ENCODE measurements at places on chromosomes 4 and X. TPM values are rescaled to one million over a fixed set of nuclear protein-coding genes. Genes with fewer than 3 reads are reported as not detected.
A peak's percentile ranks its signal among the peaks of the same experiment; 100 is the strongest.

MAGEA12 gene
- not detected for total RNA-seq

GRCh38 chr4:65050786-65051185 lies 619.5 kb downstream of the EPHA5 start:
- H3K4me1 ChIP-seq, result no peaks in the 10 kb centered on the region
- H3K27ac ChIP-seq, result no peak overlapping the region
- H3K36me3 ChIP-seq, result no peaks in the 10 kb centered on the region
- DNase-seq, result no peak
- no peaks in the 10 kb centered on the region for H3K27me3 ChIP-seq

PNMA6F gene
- total RNA-seq, result not detected

NXF2B gene
- not detected for total RNA-seq

- DNase-seq, result no peak
- no peak overlapping the region for H3K27ac ChIP-seq
- peaks cover 16% of the 10 kb centered on the region for H3K27me3 ChIP-seq
- H3K4me1 ChIP-seq, result no peaks in the 10 kb centered on the region
- H3K36me3 ChIP-seq, result no peaks in the 10 kb centered on the region
Measured at GRCh38 chr4:95541889-95542607, 6.7 kb downstream of the UNC5C start.

L1CAM gene
- 0.57 TPM for total RNA-seq

GRCh38 chrX:150119323-150119722 lies 181.0 kb upstream of the EOLA2 start:
- no peak for DNase-seq
- H3K27ac ChIP-seq, result no peak overlapping the region
- H3K4me3 ChIP-seq, result no peak overlapping the region

DNA sequence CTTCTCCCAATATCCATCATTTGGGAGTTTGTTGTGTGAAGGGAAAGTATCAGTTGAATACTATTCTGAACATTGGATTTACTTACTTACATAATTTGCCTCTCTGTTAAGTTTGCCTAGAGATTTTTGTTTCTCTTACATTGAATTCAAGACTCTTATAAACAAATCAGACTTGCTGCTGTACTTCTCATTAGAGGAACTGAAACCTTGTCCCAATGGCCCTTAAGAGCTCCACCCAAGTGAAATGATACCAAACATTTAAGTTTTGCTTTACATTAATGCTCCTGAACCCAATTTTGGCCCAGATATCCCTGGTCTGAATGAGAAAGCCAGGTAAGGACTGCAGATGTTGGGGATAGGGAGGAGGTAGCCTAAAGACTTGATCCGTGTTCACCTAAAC lies 32.0 kb downstream of the HAND2 start:
- DNase-seq, result no peak
- H3K27ac ChIP-seq, result no peak overlapping the region
- H3K4me3 ChIP-seq, result no peak overlapping the region
- peaks cover 54% of the 10 kb centered on the region for H3K27me3 ChIP-seq
- H3K36me3 ChIP-seq, result peaks cover 11% of the 10 kb centered on the region

GRCh38 chr4:154367659-154368058 lies 123.9 kb downstream of the DCHS2 start:
- H3K4me1 ChIP-seq, result peaks cover 6% of the 10 kb centered on the region
- H3K27me3 ChIP-seq, result peaks cover 21% of the 10 kb centered on the region
- H3K27ac ChIP-seq, result no peak overlapping the region
- no peaks in the 10 kb centered on the region for H3K36me3 ChIP-seq
- H3K4me3 ChIP-seq, result no peak overlapping the region

GRCh38 chrX:10367406-10367805 lies 210.6 kb downstream of the CLCN4 start:
- H3K36me3 ChIP-seq, result no peaks in the 10 kb centered on the region
- no peaks in the 10 kb centered on the region for H3K27me3 ChIP-seq
- H3K4me1 ChIP-seq, result no peaks in the 10 kb centered on the region
- no peak overlapping the region for H3K27ac ChIP-seq

GRCh38 chr4:149549911-149550310 lies 265.7 kb downstream of the IQCM start:
- H3K36me3 ChIP-seq, result no peaks in the 10 kb centered on the region
- H3K27me3 ChIP-seq, result no peaks in the 10 kb centered on the region
- no peak overlapping the region for H3K4me3 ChIP-seq
- DNase-seq, result peak; percentile 5
- no peaks in the 10 kb centered on the region for H3K4me1 ChIP-seq

TCEAL5 gene
- total RNA-seq, result not detected

CNKSR2 gene
- 6.6 TPM for total RNA-seq

GRCh38 chrX:44874420-44875184 lies 1.6 kb downstream of the KDM6A start:
- H3K27ac ChIP-seq, result peak overlapping the region; percentile 98
- H3K27me3 ChIP-seq, result no peaks in the 10 kb centered on the region
- H3K36me3 ChIP-seq, result peaks cover 5% of the 10 kb centered on the region

- H3K27me3 ChIP-seq, result peaks cover 15% of the 10 kb centered on the region
- no peaks in the 10 kb centered on the region for H3K4me1 ChIP-seq
- DNase-seq, result no peak
Measured at GRCh38 chr4:53531585-53532224, 59.6 kb downstream of the LNX1 start.

CSAG2 gene
- total RNA-seq, result 0.30 TPM

FTHL17 gene
- total RNA-seq, result not detected

- no peaks in the 10 kb centered on the region for H3K36me3 ChIP-seq
- peaks cover 8% of the 10 kb centered on the region for H3K27me3 ChIP-seq
- peaks cover 2% of the 10 kb centered on the region for H3K4me1 ChIP-seq
- no peak overlapping the region for H3K27ac ChIP-seq
Measured at GRCh38 chr4:38190717-38191178, 230.6 kb downstream of the PTTG2 start.

- H3K27ac ChIP-seq, result no peak overlapping the region
- no peaks in the 10 kb centered on the region for H3K27me3 ChIP-seq
- H3K36me3 ChIP-seq, result peaks cover 25% of the 10 kb centered on the region
- no peak for DNase-seq
Measured at GRCh38 chr4:107619066-107619465, 101.0 kb downstream of the PAPSS1 start.

TRAM1L1 gene
- not detected for total RNA-seq

DNA sequence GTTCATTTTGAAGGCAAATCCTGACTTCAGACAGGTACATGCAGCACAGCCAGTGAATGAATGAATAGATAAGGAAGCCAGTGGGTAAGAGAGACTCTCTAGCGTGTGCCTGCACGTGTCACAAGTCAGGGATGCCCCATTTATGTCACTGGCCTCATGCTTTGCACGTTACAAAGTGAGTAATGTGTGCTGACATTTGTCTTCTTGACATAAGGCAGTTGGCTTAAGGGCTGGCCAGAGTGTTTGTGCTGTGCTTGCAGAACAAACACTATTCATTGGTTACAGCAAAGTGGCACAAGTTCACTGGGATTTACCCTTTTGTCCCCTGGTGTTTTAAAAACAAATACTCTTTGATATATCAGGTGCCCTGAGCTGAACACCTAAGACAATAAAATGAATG lies 55.9 kb downstream of the CRMP1 start:
- H3K4me1 ChIP-seq, result no peaks in the 10 kb centered on the region
- H3K36me3 ChIP-seq, result no peaks in the 10 kb centered on the region
- H3K27me3 ChIP-seq, result peaks cover 3% of the 10 kb centered on the region
- H3K4me3 ChIP-seq, result no peak overlapping the region
- H3K27ac ChIP-seq, result no peak overlapping the region

GRCh38 chr4:182805750-182806149 lies 111.4 kb downstream of the DCTD start:
- H3K36me3 ChIP-seq, result no peaks in the 10 kb centered on the region
- no peaks in the 10 kb centered on the region for H3K27me3 ChIP-seq
- H3K4me1 ChIP-seq, result peaks cover 17% of the 10 kb centered on the region
- DNase-seq, result no peak
- H3K4me3 ChIP-seq, result no peak overlapping the region
- no peak overlapping the region for H3K27ac ChIP-seq

DNA sequence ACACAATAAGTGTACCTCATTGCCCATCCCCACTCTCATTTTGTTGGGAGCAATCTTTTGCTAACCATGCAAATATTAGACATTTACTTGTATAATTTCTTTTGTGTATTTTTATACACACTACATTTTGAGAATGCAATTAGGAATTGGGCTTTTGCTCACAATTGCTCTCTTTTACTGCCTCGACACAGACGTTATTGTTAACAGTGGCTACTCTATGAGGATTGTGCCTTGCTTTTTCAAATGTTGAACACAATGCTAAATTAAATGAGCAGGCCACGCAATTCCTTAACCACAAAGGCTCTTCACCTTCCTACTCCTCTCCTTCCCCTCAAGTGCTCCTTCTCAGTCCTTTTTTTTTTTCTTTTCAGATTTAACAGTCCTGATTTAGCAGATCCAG lies 42.8 kb upstream of the HPF1 start:
- no peak overlapping the region for H3K4me3 ChIP-seq
- no peak overlapping the region for H3K27ac ChIP-seq
- H3K27me3 ChIP-seq, result no peaks in the 10 kb centered on the region
- H3K36me3 ChIP-seq, result no peaks in the 10 kb centered on the region
- no peak for DNase-seq
- H3K4me1 ChIP-seq, result peaks cover 2% of the 10 kb centered on the region

XK gene
- total RNA-seq, result not detected

- H3K4me1 ChIP-seq, result peaks cover 12% of the 10 kb centered on the region
- H3K27ac ChIP-seq, result no peak overlapping the region
- H3K27me3 ChIP-seq, result no peaks in the 10 kb centered on the region
- no peak for DNase-seq
- peaks cover 27% of the 10 kb centered on the region for H3K36me3 ChIP-seq
- H3K4me3 ChIP-seq, result no peak overlapping the region
Measured at GRCh38 chrX:49178537-49178936, 6.8 kb downstream of the PLP2 start.

ATP2B3 gene
- total RNA-seq, result not detected

OPRPN gene
- not detected for total RNA-seq

GRCh38 chr4:18155067-18156041 lies 133.8 kb upstream of the LCORL start:
- H3K4me1 ChIP-seq, result no peaks in the 10 kb centered on the region
- no peak overlapping the region for H3K4me3 ChIP-seq
- no peaks in the 10 kb centered on the region for H3K36me3 ChIP-seq
- no peak overlapping the region for H3K27ac ChIP-seq
- DNase-seq, result no peak

- H3K4me3 ChIP-seq, result no peak overlapping the region
- no peak overlapping the region for H3K27ac ChIP-seq
- no peak for DNase-seq
- H3K27me3 ChIP-seq, result peaks cover 4% of the 10 kb centered on the region
Measured at GRCh38 chr4:84804136-84804535, 162.4 kb downstream of the WDFY3 start.

GRCh38 chr4:61200916-61201526 lies 895 bp downstream of the ADGRL3 start:
- H3K4me1 ChIP-seq, result peaks cover 4% of the 10 kb centered on the region
- H3K27me3 ChIP-seq, result peaks cover 54% of the 10 kb centered on the region
- H3K36me3 ChIP-seq, result no peaks in the 10 kb centered on the region
- no peak for DNase-seq
- H3K4me3 ChIP-seq, result no peak overlapping the region

- peaks cover 9% of the 10 kb centered on the region for H3K4me1 ChIP-seq
- H3K27me3 ChIP-seq, result no peaks in the 10 kb centered on the region
- no peak overlapping the region for H3K4me3 ChIP-seq
- H3K36me3 ChIP-seq, result no peaks in the 10 kb centered on the region
Measured at GRCh38 chr4:184364100-184364921, 110.0 kb downstream of the IRF2 start.

TRIM61 gene
- total RNA-seq, result 0.84 TPM

WDR13 gene
- total RNA-seq, result 40.1 TPM

CPLX1 gene
- 0.37 TPM for total RNA-seq

DNA sequence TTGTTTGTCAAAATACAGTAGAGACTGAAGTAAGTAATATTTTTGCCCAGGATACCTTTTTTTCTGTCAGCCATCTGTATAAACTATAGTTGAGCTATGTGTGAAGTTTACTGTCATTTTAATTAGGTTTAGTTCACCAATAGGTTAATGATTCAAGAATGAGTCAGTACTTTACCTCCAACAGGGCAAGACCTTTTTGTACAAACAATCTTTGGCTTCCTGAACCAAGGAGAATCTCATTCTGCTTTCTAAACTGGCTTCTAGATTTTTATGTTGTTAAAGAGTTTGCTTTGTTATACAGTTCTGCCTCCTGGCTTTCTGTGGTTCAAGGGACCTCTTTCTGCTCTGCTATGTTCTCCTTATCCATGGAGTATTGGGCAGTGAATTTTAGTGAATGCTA lies 412.0 kb upstream of the NR3C2 start:
- no peak overlapping the region for H3K27ac ChIP-seq
- H3K4me1 ChIP-seq, result no peaks in the 10 kb centered on the region
- H3K4me3 ChIP-seq, result no peak overlapping the region
- DNase-seq, result no peak

CENPVL2 gene
- not detected for total RNA-seq

PF4V1 gene
- total RNA-seq, result not detected

DNA sequence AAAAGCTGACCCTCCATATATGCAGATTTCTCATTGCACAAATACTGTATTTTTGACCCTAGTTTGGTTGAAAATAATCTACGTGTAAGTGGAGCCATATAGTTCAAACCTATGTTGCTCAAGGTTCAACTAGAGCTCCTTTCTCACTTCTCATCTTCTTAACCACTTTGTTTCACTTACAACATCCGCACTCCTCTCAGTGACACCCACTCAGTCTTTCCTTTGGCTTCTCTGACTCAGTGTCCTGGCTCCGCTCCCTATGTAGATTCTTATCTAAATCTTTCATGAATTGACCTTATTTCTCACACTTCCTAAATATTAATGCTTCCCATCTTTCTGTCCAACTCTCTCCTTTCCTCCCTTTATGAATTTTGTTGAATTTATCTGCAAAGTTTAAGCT lies 32.9 kb upstream of the DKK2 start:
- no peaks in the 10 kb centered on the region for H3K4me1 ChIP-seq
- no peaks in the 10 kb centered on the region for H3K36me3 ChIP-seq
- no peak overlapping the region for H3K27ac ChIP-seq
- no peak overlapping the region for H3K4me3 ChIP-seq

VCX2 gene
- not detected for total RNA-seq

- no peak for DNase-seq
- no peaks in the 10 kb centered on the region for H3K4me1 ChIP-seq
- no peaks in the 10 kb centered on the region for H3K27me3 ChIP-seq
- H3K4me3 ChIP-seq, result no peak overlapping the region
- H3K36me3 ChIP-seq, result no peaks in the 10 kb centered on the region
Measured at GRCh38 chr4:32589853-32590252, 1869.7 kb downstream of the PCDH7 start.

- DNase-seq, result no peak
- H3K4me3 ChIP-seq, result no peak overlapping the region
- no peaks in the 10 kb centered on the region for H3K4me1 ChIP-seq
- H3K27ac ChIP-seq, result no peak overlapping the region
- H3K27me3 ChIP-seq, result peaks cover 5% of the 10 kb centered on the region
Measured at GRCh38 chr4:105126311-105127169, 20.1 kb upstream of the TET2 start.

ARSJ gene
- total RNA-seq, result 0.05 TPM

CWH43 gene
- not detected for total RNA-seq
